CD4-positive, alpha-beta T cell treated with Interferon alpha-2 for 1 hour (primary cell): ENCODE measurements at places on chromosomes 1 and 21.

- no peak for DNase-seq
Observed at GRCh38 chr1:175077356-175078030, 9.9 kb downstream of the TNN start.

DNA sequence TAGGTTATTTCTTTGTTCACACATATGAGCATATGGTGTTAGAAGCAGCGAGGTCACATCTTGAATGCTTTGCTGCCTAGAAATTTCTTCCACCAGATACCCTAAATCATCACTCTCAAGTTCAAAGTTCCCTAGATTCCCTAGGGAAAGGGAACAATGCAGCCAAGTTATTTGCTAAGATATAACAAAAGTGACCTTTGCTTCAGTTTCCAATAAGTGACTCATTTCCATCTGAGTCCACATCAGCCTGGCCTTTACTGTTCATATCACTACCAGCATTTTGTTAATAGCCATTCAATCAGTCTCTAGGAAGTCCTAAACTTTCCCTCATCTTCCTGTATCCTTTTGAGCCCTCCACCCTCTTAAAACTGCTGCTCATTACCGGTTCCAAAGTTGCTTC lies 1502.5 kb downstream of the KCNT2 start:
- no peak for DNase-seq

- DNase-seq: no peak
Observed at GRCh38 chr1:186849826-186850225, 21.1 kb downstream of the PLA2G4A start.

DNA sequence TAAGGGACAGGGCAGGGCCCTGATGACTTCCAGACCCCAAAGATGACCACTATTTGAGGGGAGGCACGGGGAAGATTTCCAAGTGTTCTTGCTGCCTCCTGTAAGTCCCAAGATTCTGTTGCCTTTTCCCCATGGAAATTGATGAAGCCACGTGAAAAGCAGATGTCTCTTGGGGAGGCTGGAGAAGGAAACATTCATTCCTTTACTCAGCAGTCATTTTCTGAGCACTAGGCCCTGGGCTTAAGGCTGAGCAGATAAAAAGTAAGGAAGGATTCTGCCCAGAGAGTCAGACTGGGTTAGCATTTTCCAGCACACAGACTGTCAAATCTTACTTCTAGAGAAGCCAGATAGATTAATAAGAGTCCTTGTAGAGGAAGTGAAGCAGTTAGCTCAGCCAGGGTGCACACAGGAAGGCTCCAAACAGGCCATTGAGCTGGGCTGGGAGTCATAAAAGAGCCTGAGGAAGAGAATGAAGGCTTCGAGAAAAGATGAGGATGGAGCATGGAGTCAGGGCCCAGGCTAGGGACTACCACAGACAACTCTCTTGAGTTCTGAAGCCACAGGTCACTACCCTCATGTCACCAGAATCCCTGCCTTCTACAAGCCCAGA lies 10.1 kb downstream of the EXTL1 start:
- DNase-seq: no peak

GRCh38 chr1:245313576-245313975 lies 158.8 kb downstream of the KIF26B start:
- no peak for DNase-seq

DNA sequence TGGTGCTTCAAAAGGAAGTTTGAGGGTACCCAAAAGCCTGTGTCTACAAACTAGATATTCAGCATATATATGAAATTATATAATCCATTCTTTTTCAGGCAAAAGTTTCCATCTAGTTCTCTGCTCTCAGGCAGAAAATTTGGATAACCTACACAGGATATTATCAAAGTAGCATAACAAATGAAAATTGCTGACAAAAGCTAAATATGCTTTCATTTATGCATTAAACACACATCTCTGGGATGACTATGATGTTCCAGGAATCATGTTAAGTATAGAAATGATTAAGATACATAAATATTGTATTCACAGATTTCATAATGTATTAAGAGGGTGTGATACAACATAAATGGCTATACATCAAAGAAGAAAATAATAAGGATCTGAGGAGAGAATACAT lies 92.8 kb downstream of the LRRC53 start:
- DNase-seq: no peak

- no peak for DNase-seq
Observed at GRCh38 chr1:54278941-54279422, 79.0 kb downstream of the MRPL37 start.

GRCh38 chr1:153791648-153792253 lies 16.5 kb downstream of the SLC27A3 start:
- no peak for DNase-seq

GRCh38 chr1:158180741-158181576 lies at the start of gene CD1D:
Gene CD1D, plus strand, starts transcription at chr1:158180895. Its CDS starts 207 bp downstream, at chr1:158181102.
- no peak for DNase-seq

GRCh38 chr1:195697130-195697529 lies 911.1 kb downstream of the KCNT2 start:
- no peak for DNase-seq

GRCh38 chr1:215243345-215244054 lies 161.0 kb downstream of the KCNK2 start:
- no peak for DNase-seq

- DNase-seq: no peak
Observed at GRCh38 chr21:39007532-39007931, 175.7 kb downstream of the PSMG1 start.

DNA sequence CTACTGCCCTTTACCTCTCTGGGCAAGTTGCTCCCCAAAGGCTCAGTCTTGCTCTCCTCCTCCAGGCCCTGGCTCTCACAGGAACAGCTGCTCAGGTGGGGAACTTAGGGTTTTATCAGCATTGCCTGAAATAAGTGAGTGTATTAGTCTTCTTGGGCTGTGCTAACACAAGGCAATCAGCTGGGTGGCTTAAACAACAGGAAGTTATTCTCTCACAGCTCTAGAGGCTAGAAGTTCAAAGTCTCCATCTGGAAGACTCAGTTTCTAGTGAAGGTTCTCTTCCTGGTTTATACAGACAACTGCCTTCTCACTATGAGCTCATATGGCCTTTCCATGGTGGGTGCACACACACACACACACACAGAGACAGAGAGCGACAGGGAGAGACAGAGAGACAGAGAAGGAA lies 2.8 kb upstream of the CD1C start:
- no peak for DNase-seq

- DNase-seq: no peak
Observed at GRCh38 chr1:43056981-43057391, 98.3 kb upstream of the SLC2A1 start.

DNA sequence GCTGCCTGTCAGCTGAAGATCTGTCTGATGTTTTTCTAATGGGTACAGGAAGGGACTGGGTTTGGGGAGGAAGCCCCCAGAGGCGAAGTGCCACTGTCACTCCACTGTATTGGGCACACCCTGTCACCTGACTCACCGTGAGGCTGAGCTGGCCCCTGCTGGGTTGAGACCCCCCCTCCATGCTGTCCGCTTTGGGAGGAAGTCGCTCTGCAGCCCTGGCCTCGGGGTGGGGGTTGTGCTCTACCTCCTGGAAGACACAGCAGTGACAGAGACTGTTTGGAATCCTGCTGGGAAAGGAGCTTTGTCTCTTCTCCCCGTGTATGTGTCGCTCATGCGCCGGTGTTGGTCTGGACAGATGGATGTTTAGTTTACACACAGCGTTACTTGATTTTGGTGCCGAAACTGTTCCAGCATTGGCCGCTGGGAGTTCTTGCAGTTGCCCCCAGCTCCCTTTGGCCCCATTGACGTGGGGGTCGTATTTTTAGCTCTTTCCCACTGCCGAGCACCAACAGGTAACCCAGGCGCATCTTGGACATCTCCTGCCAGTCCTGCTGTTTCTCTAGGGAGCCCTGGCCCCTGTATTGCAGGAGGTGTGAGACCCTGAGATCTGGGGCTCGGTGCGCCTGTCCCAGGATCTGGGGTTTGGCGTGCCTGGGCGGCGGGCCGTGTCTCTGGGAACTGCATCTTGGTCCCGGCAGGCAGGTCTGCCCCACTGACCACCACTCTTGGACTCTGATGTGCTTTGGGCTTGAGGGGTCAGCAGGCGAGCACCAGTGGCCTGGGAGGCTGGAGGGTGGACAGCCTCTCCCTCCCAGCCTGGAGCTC lies 30.3 kb downstream of the SLX9 start:
- DNase-seq: no peak

GRCh38 chr1:3321559-3322449 lies 132.7 kb upstream of the ARHGEF16 start:
- no peak for DNase-seq

DNA sequence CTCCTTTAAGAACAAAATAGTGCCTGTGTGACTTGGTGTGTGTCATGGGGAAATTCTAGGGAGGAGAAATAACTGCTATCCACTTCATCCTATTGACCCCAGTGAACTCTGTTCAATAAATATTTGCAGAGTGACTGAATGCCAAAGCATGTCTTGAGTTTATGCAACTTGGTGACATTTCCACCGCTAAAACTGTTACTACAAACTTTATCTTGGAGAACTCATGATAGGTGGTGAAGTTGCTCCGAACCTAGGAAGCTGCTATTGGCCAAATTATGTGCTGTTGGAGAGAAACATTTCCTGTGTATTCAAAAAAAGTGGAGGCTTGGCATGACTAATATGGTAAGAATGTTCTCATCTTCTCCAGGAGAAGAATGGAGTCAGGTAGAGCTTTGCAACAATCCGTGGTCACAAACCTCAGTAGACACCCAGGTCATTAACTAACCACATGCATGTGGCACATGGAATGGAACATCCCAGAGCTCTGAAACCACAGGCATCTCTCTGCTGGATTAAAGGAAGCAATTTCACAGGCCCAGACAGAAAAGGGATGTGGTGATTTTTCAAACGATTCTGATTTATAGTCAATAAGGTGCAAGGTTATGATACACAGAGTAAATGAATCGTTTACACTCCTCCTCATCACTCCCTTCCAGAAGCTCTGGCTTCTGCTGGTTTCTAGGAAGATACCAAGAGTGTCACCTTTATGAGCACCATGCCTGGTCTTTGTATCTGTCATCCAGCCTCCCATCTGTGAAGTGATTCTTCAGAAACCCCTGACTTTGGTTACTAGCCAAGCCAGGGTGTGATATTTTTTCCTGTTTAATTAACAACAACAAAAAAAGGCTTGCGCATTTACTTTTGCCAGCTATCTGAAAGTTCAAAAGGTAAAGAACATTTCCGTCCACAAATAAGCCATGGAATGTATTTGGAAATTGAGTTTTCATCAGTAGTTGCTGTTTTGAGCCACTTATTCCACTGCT lies 361.1 kb downstream of the TGFB2 start:
- no peak for DNase-seq

DNA sequence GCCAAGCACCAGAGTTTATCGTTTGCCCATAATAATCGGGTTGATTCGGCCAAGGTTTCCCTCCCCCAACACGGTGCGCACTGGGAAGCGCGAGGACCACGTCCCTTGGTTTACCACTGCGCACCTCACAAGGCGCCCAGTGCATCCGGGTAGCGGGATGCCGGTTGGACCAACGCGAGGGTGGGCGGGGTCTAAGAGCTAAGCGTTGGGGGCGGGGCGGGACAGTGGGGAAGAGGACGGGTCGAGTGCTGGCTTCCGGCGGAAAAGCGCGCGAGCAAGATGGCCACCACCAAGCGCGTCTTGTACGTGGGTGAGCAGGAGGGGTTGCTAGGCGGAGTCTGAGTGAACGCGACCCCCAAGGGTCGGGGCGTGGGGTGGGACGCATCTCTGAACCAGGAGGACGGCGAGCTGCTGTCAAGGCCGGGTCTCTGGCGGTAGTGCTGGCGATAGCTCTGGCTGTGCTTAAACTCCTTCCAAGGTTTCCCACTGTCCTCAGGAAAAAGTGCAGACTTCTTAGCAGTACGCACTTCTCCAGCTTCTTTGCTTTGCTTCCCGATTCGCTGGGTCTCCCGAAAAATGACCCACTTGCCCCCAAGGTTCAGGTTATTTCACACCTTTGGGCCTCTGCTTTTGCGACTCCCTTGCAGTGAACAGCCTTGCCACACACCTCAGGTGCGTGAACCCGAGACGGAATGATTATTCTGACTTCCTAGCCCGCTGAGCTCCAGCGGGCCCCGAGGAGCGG lies at the start of gene PPIE:
Gene PPIE (plus strand): TSS at position 261 of the 745 bp plus-strand sequence. CDS start 19 bp downstream, at position 280.
- peak; percentile 95 for DNase-seq

- no peak for DNase-seq
Observed at GRCh38 chr1:87024936-87025540, 110.6 kb downstream of the HS2ST1 start.

- DNase-seq: no peak
Observed at GRCh38 chr1:5503556-5504363, 488.5 kb downstream of the NPHP4 start.

DNA sequence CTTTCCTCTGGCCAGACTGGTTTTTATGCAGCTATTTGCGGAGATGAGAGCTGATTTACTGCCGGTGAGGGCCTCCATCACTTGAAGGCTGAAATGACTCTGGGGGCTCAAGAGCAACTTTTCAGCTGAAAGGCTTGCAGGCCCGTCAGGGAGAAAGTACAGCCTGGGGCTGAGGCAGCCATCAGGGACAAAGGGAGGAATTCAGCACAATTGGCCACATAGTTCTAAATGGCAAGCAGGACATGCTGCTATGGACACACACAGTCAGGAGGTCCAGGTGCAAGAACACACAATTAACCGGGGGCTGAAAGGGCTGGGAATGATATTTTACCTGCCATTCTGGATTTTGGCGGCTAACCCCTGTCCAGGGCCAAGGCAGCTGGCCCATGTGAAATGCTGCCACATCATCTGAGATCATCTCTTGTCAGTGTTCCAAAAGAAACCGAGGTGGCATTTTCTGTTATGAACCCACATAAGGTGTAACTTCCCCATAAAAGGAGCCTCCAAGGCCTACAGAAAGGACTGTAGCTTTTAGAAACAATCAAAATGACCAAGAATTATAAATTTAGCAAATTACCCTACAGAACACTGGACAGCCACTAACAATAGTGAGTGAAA lies 58.2 kb downstream of the LMX1A start:
- DNase-seq: no peak

- peak; percentile 48 for DNase-seq
Observed at GRCh38 chr1:158179301-158180041, 1.2 kb upstream of the CD1D start.

- DNase-seq: no peak
Observed at GRCh38 chr1:68528243-68528642, 31.4 kb upstream of the DEPDC1 start.

DNA sequence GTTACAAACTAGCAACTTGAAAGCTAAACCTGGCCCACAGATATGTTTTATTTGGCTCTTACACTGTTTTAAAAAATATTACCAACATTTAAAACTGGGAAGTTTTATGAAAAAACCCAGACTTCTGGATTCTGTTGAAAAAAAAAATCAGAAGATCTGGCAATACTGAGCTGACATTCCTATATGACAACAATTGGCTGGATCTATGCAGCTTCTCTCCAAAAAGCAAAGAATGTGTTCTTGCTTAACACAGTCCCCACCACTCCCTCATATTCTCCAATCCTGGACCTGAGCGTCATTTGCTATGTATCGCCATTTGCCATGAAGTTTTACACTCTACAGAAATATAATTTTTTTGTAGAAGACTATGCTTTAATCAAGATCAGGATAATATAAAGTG lies 859.6 kb downstream of the LTN1 start:
- DNase-seq: no peak

DNA sequence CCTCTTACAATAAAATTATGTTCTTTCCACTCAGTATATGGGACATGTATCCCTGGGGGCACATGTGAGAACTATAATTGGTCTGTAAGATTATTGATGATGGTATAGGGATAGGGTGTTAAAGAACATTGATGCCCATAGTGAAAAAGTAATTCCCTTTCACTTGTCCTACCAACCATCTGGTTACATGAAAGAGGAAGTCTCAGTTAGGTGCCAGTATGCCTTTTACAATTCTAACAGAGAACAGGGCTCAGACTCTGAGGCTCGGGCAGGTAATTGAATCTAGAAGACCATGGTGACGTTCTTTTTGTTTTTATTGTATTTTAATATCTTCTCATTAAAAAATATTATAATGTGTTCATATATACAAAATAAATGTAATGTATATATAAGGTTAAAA lies 113.6 kb downstream of the FGGY start:
- DNase-seq: no peak

GRCh38 chr1:183933528-183934179 lies 103.9 kb downstream of the COLGALT2 start:
- no peak for DNase-seq
